Fibroblast of villous mesenchyme (primary cell): ENCODE measurements at places on chromosomes 2 and 18.

- peak; percentile 43 for DNase-seq
These were observed 185.9 kb downstream of the PDE1A start for GRCh38 chr2:182240862-182241371.

DNA sequence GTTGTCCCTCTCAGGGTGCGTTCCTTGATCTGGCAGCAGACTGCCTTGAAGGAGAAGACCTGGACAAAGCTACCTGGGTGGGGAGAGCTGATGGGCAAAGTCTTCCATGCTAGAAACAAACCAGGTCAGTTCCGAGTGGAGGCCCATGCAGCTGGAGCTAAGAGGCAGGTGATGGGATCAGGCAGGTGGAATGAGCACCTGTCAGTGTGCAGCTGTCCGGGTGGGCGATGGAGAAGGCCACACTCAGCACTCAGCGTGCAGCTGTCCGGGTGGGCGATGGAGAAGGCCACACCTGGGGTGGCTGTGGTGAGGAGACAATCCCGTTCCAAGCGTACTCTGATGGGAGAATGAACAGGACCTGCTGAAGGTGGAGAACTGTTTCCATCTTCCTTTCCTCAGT is 237.3 kb upstream of the MYT1L start:
- DNase-seq, result no peak

GRCh38 chr18:75504469-75504868 is 77.0 kb upstream of the SMIM21 start:
- no peak for DNase-seq

GRCh38 chr2:195364015-195364965 is 292.7 kb upstream of the SLC39A10 start:
- peak; percentile 61 for DNase-seq

GRCh38 chr2:56680971-56681631 is 497.3 kb downstream of the CCDC85A start:
- DNase-seq, result peak; percentile 49

- DNase-seq, result no peak
These were observed 242.3 kb downstream of the SRBD1 start for GRCh38 chr2:45368792-45369191.

GRCh38 chr2:221241072-221241471 is 331.0 kb downstream of the EPHA4 start:
- no peak for DNase-seq

DNA sequence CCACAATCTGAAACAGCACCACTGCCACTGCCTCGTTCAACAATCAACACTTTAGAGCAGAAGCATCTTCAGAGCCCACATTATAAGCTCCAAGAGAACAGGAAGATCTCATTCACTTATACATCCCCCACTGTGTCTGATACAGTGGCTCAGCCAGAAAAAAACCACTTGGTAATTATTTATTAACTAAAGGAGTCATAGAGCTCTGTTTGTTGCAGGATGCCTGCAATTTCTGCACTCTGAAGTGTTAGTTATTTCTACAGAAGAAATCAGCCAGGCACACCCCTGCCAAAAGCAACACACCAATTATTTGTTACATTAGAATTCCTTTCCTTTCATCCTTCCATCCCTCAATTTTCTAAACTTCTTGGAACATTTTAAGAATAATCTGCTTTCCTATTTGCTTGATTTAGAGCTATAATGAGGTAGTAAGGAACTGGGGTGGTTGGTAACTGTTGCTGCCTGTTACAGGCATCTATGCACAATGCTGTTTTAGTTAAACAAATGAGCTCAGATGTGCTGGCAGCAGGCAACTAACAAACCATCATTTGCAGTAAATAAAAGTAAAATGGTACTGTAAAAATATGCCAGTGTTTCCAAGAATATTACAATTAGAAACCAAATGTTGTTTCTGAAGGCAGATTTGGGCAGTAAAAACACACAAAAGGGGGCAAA is 59.9 kb downstream of the DYM start:
- no peak for DNase-seq

DNA sequence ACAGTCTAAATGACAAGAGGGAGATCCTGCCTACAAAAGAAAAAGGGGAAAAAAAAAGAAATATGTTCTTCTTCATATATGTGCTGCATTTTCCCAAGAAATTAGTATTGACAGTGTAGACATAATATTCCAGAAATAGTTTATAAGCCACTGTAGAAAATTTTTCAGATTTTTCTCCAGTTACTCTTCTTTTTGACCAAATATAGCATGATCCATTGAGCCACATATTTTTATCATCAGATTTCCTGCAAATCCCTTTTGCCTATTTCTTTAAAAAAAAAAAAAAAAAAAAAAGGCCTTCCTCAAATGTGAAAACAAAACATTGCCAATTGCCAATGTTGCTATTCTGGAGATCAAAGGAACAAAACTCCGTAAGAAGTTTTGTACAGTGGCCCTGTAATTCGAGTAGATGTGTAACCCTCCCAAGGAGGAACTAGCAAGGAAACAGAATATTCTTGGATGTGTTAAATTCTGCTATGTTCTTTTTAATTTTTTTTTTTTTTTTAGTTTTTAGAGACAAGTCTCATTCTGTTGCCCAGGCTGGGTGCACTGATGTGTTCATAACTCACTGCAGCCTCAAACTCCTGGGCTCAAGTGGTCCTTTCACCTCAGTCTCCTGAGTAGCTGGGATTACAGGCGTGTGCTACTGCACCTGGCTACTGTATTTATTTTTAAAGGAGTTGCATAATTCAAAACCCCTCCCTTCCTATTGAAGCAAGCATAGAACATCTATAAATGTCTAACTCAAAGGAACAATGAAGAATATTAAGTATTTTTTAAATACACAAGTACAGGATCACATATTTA is 12.5 kb upstream of the CABYR start:
- DNase-seq, result peak; percentile 9

DNA sequence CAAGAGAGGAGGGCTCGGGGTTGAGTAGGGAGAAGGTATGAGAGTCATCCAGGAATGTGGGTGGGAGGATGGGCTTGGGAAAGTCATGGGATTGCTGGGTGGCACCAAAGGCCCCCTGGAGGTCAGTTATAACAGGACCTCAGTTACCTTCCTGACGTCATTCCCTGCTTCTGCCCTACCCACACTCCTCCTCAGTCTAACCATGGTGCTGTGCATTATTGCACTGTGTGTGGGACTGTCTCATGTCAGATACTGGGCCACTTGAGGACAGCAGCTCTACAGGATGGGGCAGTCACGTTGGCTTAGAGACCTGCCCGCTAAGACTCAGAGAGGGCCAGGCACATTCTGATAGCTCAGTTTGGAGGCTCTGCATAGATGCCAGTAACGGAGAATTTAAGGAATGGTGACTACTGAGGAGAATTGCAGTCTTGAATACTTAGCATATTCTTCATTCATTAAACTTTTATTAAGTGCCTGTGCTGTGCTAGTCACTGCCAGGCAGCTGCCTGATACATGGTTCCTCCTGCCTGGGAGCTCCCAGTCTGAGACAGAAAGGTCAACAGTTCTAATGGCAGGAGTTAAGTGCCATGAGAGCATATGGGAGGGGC is 90.5 kb downstream of the LAMA3 start:
- DNase-seq, result peak; percentile 40

DNA sequence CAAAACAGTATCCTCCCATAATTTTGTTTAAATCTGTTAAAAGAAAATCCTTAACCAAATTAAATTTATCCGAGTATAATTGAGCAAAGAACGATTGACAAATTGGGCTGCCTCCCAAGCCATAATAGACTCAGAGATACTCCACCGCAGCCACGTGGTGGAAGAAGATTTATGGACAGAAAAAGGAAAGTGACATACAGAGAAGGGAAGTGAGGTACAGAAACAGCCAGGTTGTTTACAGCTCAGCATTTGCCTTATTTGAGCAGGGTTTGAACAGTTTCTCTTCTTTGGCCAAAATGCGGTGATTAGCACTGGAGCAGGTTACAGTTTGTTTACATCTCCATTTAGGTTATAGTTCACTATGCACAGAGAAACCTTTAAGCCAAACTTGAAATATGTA is 60.8 kb downstream of the KYNU start:
- DNase-seq, result peak; percentile 2

DNA sequence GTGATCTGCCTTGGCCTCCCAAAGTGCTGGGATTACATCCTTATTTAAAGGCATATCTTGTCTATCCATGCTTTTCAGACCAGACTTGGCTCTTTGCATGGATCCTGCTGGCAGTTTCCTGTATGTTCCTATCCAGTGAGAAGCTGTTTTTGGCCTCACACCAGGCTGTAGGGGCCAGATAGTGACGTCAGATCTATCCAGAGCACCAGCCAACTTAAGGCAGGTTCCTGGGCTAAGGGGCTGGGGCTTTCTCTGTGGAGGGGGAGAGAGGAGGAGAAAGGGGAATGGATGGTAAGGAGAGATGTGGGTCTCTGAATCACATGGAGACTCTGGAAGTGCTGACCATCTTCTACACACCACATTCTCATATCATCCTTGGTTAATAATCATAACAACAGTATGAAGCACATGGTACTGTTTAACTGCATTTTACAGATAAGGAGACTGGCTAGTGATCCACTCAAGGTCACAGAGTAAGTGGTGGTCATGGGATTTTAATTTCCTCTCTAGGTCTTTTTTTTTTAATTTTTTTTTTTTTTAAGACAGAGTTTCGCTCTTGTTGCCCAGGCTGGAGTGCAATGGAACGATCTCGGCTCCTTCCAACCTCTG is 2.0 kb upstream of the FAM117B start:
- no peak for DNase-seq

DNA sequence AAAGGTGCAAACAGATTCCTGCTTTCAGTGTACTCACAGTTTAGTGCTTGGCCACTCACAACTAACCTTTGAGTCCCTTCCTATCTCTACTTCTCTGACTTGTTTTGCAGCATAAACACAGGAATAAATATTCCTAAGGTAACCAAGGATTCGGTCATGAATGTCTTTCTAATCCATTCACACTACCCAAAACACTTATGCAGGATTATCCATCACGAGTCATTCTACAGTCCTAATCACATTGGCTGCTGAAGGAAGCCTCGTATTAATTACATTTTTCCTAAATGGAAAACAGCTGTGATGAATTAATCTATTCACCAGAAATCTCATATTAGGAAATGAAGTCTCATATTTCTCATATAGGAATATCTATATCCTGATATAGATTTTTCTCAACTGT is 16.3 kb downstream of the RDH14 start:
- DNase-seq, result no peak

DNA sequence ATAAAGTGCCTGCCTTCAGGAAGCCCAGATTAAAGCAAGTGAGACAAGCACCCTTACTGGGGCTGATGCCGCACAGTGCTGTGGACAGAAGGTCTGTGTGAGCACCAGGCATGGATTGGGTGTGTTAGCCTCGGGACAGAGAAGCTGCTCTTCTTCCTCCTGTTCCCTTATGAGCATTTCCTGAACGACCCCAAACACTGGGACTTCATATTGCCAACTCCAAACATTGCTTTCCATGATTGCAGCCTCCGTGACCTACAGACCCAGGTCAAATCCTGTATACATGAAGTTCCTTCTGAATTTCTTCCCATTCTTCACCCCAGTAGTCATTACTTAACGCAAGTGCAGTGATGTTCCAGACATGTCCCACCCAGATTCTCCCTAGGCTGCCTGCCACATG is 129.8 kb upstream of the ALKAL2 start:
- DNase-seq, result no peak

DNA sequence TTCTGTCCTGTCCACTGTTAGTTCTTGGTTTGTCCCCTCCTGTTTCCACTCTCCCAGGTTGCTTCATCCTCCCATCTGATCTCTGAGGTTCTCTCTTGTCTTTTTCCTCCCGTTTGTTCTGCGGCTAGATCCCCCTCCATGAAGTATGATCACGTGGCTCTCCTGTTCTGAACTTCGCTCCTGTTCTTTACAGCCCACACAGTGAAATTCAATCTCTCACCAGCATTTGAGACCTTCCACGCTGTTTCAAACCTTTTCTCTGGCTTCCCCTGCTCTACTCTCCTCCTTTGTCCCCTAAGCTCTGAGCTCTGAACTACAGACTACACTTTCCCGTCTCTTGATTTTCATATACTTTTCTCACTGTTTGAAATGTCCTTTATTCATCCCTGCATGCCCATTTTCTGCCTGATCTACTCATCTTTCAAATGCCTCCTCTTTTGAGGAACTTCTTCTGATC is 83.5 kb downstream of the OSBPL6 start:
- DNase-seq, result peak; percentile 40

- no peak for DNase-seq
These were observed 450 bp downstream of the KCNH7 start for GRCh38 chr2:162838136-162838497.

GRCh38 chr2:8312221-8312620 is 369.6 kb upstream of the ID2 start:
- DNase-seq, result no peak

- peak; percentile 34 for DNase-seq
These were observed 128.0 kb downstream of the OLA1 start for GRCh38 chr2:174120346-174120745.

DNA sequence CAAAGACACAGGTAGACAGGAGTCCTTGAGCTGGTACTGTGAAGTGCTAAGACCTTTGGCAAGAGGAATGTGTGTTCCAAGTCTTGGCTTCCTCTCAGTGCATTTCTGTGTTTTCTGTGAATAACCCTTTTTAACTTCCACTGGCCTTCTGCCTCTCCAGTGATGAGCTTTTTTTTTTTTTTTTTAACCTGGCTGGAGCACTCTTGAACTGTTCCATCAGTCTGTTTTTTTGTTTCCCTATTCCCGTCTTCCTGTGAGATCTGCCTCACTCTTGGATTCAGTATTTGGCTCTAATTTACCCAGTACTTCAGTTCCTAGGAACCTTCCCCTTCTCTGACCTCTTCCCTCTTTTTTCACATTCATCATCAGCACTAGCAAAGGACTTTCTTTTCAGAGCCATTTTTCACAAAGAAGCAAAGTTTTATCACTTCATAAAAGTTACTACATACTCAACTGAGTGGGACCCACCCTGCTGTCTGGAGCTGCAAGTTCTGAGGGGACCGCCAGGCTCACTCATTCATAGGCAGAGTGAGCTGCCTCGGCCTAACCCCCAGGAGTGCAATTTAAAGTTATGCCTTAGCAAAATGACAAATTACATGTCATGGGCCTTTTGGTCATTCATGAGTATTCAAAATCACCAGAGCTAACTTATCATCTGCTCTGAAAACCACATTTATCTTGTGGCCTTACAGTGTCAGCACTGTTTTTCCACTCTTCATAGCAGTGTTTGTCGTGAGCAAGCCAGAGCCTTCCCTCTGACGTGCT is 126.9 kb upstream of the DAPL1 start:
- DNase-seq, result no peak

- peak; percentile 79 for DNase-seq
These were observed 2.8 kb downstream of the IRS1 start for GRCh38 chr2:226796840-226797288.
